Tibial nerve (tissue), 4 donors: ENCODE measurements at places on chromosomes 4 and X.

DNA sequence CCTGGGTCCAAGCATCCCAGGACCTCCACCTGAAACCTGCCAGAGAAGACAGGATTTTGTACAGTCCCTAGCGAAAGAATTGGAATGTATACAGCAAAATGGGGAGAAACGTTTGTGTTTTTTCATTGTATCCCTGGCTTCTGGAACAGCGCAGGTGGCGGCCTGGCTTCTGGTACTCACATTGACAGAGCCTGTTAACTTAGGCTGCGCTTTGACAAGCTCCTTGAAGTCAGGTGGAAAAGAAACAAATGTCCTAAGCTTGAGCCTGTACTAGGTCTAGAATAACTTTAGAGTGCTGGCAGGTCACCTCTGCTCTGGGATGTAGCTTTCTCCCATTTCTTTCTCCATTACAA, 343.7 kb upstream of the KLF3 start:
- no peak for DNase-seq
- no peaks in the 10 kb centered on the region for H3K36me3 ChIP-seq
- H3K4me1 ChIP-seq: peaks cover 34% of the 10 kb centered on the region
- H3K27me3 ChIP-seq: no peaks in the 10 kb centered on the region
- H3K4me3 ChIP-seq: no peak overlapping the region

DNA sequence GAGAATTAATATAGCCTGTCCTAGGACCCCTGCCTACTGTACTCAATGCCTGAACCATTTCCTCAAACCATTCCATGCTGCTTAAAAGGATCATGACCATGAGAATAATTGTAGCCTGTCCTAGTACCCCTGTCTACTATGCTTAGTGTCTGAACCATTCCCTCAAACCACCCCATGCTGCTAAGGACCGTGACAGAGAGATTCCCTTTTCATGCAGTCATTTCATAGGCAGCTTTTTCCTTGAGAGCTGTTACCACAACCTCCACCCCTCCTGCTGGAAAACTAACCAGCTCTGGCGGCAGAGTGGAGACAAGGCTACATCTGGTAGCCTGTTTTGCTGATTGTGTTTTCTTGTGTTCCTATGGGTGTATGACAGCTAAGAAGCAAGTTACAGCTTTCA, 174.9 kb upstream of the SMARCAD1 start:
- H3K4me1 ChIP-seq: no peaks in the 10 kb centered on the region
- no peaks in the 10 kb centered on the region for H3K36me3 ChIP-seq
- H3K27ac ChIP-seq: no peak overlapping the region
- no peaks in the 10 kb centered on the region for H3K27me3 ChIP-seq

DNA sequence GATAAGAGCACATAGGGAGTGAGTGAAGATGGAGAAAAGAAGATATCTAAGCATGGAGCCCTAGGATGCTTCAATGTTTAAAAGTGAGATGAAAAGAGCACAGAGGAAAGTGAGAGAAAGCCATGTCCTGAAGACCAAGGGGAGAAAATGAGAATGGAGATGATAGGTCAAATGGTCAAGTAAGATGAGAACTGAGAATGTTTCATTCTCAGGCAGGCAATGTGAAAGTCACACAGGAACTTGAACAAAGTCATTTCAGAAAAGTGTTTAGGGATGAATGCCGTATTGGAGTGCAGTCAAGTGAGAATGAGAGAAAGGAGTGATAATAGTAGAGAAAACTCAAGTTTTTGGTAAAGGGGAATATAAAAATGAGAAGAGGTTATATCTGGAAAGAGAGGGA, 148.7 kb upstream of the PTCHD1 start:
- no peak overlapping the region for H3K4me3 ChIP-seq
- H3K27ac ChIP-seq: no peak overlapping the region
- no peaks in the 10 kb centered on the region for H3K36me3 ChIP-seq
- H3K27me3 ChIP-seq: no peaks in the 10 kb centered on the region

DNA sequence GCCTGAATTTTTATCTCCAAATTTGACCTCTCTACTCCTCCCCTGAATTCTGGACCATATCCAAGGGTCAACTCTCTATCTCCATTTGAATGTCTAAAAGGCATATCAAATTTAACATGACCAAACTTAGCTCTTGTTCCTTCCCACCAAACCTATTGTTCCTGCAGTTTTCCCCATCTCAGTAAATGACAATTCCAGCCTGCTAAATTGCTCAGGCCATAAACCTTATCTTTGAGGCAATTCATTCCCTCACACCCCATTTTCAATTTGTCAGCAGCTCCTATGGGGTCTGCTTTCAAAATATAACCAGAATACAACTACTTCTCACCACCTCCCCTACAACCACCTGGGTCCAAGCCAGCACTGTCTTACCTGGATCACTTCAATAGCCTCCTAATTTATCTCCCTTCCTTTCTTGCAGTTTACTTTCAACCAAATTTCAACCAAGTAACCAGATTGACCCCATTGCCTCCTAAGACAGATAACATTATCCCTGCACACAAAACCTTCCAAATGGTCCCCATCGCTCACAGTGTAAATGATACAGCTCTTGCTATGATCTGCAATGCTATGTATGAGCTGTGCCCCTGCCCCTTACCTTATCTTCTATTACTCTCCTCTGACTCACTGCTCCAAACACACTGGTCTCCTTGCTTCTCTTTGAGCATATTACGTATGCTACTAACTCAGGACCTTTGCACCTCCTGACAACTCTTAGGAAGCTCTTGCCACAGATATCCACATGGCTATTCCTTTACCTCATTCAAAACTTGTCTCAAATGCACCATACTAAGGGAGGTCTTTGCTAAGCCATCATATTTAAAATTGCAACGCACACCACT, 66.0 kb downstream of the CAMK2D start:
- no peak overlapping the region for H3K27ac ChIP-seq
- DNase-seq: no peak

GRCh38 chr4:48380583-48381167, 39.3 kb downstream of the SLAIN2 start:
- no peaks in the 10 kb centered on the region for H3K27me3 ChIP-seq
- no peak overlapping the region for H3K4me3 ChIP-seq
- H3K36me3 ChIP-seq: no peaks in the 10 kb centered on the region
- no peak overlapping the region for H3K27ac ChIP-seq

- H3K27ac ChIP-seq: no peak overlapping the region
- no peaks in the 10 kb centered on the region for H3K4me1 ChIP-seq
- peak; percentile 61 for DNase-seq
- H3K27me3 ChIP-seq: no peaks in the 10 kb centered on the region
- H3K36me3 ChIP-seq: no peaks in the 10 kb centered on the region
Measured at GRCh38 chr4:16692961-16693506, 205.4 kb downstream of the LDB2 start.

DNA sequence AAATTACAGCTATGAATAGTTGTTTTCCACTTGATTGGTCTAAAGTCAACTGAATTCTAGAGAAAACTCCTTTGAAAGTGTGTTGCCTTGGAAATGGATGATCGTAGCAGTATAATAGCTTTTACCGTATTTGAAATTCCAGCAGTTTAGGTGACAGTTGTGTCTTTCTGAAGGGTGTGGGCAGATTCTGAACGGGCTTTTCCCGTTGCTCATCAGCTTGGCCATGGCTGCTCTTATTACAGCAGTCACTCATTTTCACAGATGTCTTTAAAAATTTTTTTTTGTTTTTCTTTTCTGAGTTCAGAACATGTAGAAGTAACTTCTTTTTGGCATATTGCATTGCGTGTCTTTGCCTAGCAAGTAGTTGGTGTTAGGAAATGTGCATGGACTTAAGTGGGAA, 69.6 kb upstream of the SLC4A4 start:
- peaks cover 23% of the 10 kb centered on the region for H3K4me1 ChIP-seq
- H3K4me3 ChIP-seq: no peak overlapping the region
- H3K36me3 ChIP-seq: no peaks in the 10 kb centered on the region
- H3K27me3 ChIP-seq: no peaks in the 10 kb centered on the region
- no peak overlapping the region for H3K27ac ChIP-seq

DNA sequence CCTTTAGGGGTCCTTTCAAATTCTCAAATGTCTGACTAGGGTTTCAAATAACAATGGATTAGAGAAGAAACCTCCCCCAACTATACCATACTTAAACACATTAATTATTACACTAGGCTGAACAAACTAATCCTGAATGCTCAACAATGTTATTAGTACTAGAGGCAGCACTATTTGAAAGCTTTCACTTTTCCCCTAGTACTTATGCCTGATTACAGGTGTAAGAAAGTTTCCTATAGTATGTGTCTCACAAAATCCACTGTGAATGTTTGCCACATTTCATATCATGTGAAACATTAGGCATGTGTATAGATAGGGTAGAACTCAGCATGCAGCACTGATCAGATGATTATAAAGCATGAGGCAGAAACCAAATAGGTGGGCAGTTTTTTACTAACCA, 336.2 kb downstream of the ZNF674 start:
- DNase-seq: no peak
- H3K27me3 ChIP-seq: no peaks in the 10 kb centered on the region
- no peaks in the 10 kb centered on the region for H3K4me1 ChIP-seq
- H3K4me3 ChIP-seq: no peak overlapping the region

GRCh38 chr4:4780729-4781244, 78.7 kb upstream of the MSX1 start:
- no peak overlapping the region for H3K27ac ChIP-seq
- H3K36me3 ChIP-seq: no peaks in the 10 kb centered on the region
- no peak overlapping the region for H3K4me3 ChIP-seq
- no peaks in the 10 kb centered on the region for H3K4me1 ChIP-seq
- H3K27me3 ChIP-seq: no peaks in the 10 kb centered on the region

DNA sequence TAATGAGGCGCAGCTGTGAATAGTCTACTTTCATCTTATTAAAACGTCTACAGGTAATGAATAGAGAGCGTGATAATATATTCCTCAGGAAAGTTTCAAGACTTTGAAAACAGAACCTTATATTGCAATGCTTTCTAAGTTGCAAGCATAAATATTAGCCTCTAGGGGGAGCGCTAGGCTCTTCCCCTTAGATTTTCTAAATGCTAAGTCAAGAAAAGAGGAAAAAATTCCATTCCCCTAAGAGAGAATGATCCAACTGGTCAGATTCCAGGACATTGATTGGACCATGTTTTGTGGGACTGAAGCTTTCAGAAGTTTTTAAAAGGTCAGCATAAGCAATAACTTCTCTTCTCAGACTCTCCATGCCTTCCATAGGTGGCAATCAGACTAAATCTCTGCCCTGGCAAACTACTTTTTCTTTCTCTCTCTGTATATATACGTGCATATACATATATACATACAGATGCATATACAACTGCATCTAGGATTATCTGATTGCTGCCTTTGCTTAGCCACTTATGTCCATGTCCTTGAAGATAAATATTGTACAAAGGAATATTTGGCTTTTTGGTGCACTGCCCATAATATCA, 492.9 kb downstream of the INPP4B start:
- no peaks in the 10 kb centered on the region for H3K36me3 ChIP-seq
- peaks cover 14% of the 10 kb centered on the region for H3K4me1 ChIP-seq
- H3K27me3 ChIP-seq: no peaks in the 10 kb centered on the region
- peak overlapping the region; percentile 23 for H3K27ac ChIP-seq
